A673 (cell line): ENCODE measurements at places on chromosomes 11 and 22.

DNA sequence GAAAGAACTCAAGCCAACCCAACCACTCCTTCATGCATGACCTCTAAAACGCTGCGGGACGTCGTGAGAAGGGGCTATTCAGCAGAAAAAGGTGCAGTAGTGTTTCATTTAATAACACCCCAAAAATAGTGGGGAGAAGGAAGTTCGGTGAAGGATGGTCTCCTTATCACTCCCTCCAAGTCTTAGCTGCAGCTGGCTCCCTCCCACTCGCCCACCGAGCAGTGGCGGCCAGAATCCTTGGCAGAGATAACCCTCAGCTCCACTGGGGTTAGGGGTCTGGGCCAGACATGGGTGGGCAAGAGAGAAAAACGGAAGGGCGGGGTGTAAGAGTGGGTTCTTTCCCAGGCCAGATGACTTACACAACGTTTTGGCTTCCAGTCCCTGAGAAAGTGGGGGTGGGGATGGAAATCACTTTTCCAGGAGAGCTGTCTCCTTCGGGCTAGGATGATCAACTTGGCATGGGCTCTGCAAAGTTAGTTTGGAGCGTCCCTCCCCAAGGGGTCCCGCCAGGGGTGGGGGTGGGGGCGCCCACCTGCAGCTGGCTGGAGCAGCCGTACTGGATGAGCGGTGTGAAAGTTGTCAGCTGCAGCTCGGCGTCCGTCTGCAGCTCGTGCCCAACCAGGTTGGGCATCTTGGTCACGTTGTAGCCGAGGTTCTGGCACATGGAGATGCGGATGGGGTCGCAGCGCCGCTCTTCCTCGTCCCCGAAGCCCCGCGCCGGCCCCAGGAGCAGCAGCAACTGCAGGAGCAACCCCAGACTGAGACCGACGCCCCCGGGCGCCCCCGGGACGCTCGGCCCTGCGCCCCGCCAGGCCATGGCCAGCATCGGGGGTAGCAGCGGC is 705 bp downstream of the FZD4 start:
- peak; percentile 68 for DNase-seq

GRCh38 chr11:61627850-61628661 is 47.2 kb upstream of the SYT7 start:
- peak; percentile 45 for DNase-seq

- DNase-seq, result no peak
Observed at GRCh38 chr11:71322192-71322735, 69.9 kb upstream of the SHANK2 start.

- DNase-seq, result no peak
Observed at GRCh38 chr22:44348971-44349560, 36.3 kb upstream of the SHISAL1 start.

DNA sequence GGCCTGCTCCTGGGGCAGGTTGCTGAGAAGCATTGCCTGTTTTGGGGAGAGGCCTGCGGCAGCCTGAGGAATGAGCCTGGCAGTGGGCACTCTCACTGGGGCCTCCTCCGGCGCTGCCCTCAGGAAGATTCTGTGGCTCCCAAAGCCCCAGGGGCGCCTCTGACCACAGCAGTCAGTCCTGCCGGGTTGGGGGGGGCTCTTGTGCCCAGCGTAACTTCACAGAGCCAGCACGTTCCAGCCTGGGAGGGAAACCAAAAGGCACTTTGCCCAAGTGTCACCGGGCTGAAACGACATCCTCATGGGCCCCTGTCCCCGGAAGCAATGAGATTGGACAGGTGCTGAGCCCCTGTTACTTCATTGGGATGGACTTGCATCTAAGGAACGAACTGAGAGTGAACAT is 4.3 kb upstream of the LRP5 start:
- no peak for DNase-seq

DNA sequence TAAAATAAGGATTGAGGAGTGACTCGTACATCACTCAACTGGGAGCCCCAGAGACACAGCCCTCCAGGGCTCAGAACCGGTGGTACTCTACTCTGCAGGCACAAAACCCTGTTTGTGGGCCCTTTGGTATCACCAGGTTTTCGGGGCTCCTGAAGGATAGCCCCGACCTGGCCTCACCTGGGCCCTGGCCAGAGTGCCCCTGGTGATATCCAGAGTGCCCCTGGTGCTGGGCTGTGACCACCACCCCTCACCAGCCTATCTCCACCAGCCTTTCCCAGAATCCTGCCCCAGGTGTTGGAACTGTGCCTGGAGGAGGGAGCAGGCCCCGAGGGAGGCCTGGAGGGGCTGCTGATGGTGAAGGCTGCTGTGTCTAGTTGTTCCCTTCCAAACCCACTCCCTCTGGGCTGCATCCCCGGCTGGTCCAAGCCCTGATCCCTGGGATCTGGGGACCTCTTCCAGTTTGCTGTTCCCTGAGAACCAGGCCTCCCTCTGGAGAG is 2.2 kb upstream of the GGT5 start:
- no peak for DNase-seq

GRCh38 chr11:115672999-115673411 is 168.8 kb upstream of the CADM1 start:
- DNase-seq, result no peak

DNA sequence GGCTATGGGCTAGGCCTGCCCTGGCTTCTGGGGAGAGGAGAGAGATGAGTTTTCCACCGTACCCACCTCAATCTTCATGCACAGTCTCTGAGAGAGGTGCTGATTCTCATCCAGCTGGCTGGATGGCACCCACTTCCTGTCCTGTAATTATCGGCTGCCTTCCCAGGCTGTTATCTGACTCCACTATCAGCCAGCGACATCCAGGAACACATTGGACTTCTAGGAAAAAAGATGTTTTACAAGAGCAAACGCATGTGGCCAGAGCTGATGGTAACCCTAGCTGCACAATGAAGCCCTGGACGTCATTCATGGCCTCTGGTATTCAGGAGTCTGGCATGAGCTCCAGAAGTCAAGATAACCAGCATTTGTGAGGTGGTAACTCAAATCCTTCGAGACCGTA is 137.4 kb downstream of the EHF start:
- no peak for DNase-seq

- peak; percentile 57 for DNase-seq
Observed at GRCh38 chr11:123251657-123252344, 56.8 kb upstream of the CLMP start.

- no peak for DNase-seq
Observed at GRCh38 chr22:39568278-39568981, 2.1 kb upstream of the CACNA1I start.

GRCh38 chr11:207863-208180 is 314 bp downstream of the RIC8A start:
- DNase-seq, result no peak

DNA sequence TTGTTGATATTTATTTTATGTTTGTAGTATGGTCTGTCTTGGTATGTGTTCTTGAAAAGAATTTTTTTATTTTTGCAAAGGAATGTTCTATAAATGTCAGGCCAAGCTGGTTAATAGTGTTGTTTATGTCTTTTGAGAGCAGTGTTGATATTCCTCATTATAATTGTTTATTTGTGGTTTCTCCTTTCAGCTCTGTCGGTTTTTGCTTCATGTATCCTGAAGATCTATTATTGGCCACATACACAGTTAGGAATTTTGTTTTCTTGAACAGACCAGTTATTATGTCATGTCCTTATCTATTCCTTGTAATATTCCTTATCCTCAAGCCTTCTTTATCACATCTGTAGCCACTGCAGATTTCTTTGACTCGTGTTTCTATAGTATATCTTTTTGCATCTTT is 56.5 kb downstream of the PDHX start:
- DNase-seq, result no peak

GRCh38 chr22:28911304-28911690 is 27.9 kb downstream of the ZNRF3 start:
- no peak for DNase-seq

DNA sequence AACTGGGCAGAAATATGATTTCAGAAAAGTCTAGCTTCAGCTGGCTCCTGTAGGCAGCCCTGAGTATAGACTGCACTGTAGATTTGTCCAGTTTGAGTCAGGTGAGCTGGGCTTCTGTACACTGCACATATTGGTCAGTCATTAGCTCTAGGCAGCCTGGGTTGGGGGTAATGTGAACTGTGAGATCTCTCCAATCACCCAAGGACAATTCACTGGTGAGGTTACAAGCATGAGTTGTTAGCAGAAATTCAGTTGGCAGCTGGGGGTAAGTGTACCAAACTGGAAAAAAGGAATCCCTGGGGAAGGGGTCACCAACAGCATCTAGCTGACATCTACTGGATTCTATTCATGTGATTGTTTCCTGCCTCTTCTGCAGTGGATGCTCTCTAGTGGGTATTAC is 39.7 kb downstream of the MRGPRX2 start:
- DNase-seq, result no peak

GRCh38 chr22:21446827-21447690 is 20.1 kb upstream of the TMEM191C start:
- DNase-seq, result no peak

DNA sequence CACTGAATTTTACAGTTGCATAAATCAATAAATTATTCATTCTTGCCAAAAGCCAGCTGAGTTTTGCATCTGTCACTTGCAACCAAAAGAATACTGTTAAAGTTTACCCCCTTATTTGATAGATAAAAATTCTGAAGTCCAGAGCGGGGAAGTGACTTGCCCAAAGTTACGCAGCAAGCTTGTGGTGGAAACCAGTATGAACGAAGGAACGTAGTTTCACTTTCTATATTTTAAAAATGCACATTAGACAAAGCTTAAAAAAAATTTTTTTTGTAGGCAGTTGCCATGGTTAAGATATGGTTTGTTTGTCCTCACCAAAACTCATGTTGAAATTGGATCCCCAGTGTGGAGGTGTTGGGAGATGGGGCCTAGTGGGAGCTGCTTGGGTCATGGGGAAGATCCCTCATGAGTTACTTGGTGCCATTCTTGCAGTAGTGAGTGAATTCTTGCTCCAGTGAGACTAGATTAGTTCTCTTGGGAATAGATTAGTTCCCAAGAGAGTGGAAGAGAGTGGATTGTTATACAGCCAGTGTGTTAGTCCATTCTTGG is 46.3 kb upstream of the SEZ6L start:
- peak; percentile 7 for DNase-seq
